ENCODE measurements at places on chromosomes 1 and 21. TPM values are rescaled to one million over a fixed set of nuclear protein-coding genes. Genes with fewer than 3 reads are reported as not detected.

GRCh38 chr21:41726630-41726969 is 40.3 kb downstream of the RIPK4 start:
- no peak for ATAC-seq

GRCh38 chr1:45535988-45536766 is 14.4 kb upstream of the AKR1A1 start:
- ATAC-seq = no peak

DNA sequence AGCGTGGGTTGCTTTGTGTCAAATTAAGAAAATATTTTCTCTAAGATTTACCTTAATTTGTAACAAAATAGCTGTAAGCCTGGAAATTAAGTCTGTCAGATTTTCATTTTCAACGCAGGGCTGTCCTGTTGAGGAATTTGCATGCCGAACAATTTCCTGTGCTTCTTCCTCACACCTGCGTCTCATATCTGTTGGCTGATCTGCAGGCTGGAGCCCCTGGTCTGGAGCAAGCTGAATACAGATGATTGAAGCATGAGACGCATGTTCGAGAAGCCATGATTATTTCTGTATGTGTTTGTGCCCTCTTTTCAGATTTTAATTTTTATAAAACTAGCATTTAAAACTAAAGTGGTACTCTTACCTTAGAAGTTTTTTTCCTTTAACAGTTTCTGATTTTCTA is 9.8 kb downstream of the MIXL1 start:
- ATAC-seq = no peak

DNA sequence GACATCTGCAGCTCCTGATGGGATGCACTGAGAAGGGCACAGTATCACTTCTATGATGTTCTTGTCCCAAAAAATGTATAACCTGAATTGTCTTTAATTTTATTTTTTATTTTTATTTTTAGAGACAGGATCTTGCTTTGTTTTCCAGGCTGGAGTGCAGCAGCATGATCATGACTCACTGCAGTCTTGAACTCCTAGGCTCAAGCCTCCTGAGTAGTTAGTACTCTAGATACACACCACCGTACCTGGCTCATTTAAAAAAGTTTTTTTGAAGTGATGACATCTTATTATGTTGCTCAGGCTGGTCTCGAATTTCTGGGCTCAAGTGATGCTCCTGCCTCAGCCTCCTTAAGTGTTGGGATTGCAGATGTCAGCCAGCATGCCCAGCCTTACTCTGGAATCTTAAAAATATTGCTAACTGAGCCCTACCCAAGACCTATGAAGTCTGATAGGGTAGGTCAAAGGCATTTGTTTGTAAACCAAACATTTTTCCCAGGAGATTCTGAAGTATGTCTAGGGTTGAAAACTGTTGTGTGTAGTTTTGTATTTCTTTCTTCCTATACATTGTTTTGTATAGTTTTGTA is 68.9 kb downstream of the ATF6 start:
- ATAC-seq = no peak

- ATAC-seq = no peak
Observed at GRCh38 chr1:160746836-160747500, 7.9 kb downstream of the SLAMF7 start.

DNA sequence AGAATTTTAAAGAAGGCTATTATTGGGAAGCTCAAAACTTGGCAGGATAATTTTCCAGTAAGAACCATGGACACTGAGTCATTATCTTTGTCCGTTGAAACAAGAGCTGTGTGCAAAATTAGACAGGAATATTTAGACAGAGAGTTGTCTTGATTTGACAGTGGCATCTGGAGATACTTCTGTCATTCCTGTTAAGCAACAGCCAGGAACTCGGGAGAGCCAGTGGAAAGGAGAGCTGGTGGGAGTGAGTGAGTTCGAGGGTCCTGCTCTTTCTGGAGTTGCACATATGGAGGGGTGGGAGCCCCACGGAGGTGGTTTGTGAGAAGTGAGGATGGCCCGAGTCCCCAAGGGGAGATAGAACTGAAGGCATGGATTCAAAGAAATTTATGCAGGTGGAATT is 3.1 kb downstream of the COQ8A start:
- ATAC-seq = no peak

GRCh38 chr1:182330303-182330702 is 61.3 kb downstream of the GLUL start:
- no peak for ATAC-seq

DNA sequence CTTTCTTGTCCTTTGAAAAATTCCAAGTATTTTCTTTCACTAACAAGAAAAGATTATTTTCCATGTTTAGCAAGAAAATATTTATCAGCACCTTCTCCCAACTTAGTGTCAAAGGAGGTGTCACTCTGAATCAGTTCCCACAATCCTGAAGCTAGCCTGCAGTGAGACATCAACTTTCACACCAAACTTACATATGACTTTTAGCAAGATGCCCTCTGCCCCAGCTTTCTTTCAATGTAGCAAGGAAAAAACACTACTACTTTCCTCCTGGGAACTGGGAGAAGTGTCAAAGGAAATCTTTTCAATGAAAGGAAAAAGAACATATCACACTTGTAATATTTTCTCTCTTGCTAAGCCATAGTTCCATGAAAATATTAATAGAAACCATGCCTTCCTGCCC is 50.9 kb upstream of the PALMD start:
- no peak for ATAC-seq

DNA sequence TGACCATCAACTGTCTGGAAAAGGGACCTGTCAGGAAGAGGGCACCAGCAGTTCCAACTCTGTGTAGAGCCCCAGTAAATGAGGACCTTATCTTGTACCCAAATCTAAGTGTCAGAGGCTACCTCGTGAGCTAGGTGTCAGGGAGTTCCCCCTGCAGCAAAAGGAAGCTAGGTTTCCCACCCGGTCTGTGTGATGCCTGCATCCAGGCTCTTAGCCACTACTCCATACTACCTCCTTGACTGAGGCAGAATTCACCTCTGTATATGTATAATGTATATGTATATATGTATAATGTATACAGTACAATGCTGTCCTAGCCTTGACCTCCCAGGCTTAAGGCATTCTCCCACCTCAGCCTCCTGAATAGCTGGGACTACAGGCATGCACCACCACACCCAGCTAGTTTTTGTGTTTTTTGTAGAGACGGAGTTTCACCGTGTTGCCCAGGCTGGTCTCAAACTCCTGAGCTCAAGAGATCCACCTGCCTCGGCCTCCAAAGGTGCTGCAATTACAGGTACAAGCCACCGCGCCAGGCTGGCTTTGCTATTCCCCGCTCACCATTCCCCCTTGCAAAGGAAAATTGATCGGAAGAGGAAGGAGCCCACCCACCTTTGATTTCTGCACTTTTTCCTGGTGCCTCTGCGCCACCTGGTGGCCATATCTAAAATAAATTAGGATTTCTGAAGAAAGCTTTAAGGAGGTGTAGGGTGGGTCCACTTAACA is 15.7 kb upstream of the LUZP1 start:
- no peak for ATAC-seq

- no peak for ATAC-seq
Observed at GRCh38 chr1:21736876-21737275, 46.1 kb downstream of the USP48 start.

DNA sequence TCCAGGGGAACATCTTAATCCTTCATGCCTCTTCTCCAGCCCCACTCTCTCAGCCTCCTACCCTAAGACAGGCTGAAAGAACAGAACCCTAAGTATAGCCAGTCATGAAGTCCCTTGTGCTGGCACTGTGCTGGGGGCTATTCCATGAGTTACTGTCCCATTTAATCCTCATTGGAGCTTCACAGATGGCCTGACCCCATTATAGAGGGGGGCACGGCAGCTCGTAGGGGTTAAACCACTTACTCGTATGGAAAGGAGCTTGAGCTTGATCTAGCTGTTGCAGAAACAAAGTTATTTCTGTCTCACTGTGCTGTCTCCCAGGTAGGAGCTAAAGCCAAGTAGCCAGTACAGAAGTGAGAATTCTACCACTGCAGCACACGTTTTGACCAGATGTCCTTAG is 203.2 kb upstream of the COA6 start:
- no peak for ATAC-seq

DNA sequence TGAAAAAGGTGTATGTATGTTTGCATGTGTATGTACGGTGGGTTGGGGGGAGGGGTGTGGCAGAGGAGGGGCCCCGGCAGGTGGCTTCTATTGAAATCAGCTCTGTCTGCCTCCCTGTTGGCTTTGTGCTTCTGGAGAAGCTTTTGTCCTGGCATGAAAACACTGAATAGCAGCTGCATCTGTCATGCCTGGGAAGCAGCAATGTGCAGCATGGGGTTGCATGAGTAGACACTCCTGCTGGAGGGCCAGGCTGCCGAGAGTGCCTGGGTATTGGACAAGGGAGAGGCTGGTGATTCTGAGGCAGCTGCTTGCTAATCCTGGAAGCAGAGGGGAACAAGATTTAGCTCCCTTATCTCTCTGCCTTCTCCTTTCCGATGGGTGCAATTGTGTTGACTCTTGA is 20.5 kb downstream of the MAPKAPK2 start:
- peak; percentile 48 for ATAC-seq

GRCh38 chr21:45290948-45291612 is 3.4 kb upstream of the POFUT2 start:
- no peak for ATAC-seq

APCS gene
- total RNA-seq = not detected

GRCh38 chr1:121546830-121547591 is 362.2 kb downstream of the SRGAP2C start:
- ATAC-seq = no peak

GREM2 gene
- total RNA-seq = 0.52 TPM

DNA sequence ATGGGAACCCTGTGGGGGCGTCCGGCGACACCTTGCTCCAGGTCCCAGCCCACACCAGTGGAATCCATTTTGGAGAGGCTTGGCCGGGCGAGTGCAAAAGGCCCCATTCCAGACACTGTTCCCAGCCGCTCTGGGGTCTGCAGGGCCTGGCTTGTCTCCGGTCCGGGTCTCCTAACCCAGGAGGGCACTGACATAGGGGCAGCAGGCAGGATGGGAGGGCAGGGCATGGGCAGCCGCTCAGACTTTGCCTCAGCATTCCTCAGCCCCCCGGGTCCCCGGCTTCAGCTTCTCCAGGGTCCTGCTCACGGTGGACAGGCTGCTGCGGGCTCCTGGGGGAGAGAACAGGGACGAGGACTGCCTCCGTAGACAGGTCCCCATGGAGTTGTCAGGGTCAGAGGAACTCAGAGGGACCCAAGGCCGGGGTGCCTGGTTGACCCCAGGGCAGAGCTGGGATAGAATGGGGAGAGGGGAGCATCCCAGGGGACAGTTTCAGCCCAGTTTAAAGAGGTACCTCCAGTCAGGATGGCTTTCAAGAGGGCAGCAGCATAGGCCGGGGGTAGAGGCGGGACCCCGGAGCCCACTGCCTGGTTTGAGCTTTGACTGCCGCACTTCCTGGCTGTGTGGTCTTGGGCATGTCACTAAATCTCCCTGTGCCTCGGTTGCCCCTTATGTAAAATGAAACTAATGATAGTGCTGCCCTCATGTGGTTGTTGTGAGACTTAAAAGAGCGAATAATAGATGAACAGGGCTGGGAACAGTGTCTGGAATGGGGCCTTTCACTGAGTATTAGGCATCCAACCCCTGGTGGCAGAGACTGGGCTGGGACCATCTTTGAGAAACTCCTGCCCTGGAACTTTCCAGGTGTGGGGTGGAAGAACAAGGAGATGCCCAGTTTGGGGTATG is 3.7 kb downstream of the KNCN start:
- peak; percentile 28 for ATAC-seq

- ATAC-seq = no peak
Observed at GRCh38 chr1:13465515-13465914, 48.3 kb downstream of the LRRC38 start.

DNA sequence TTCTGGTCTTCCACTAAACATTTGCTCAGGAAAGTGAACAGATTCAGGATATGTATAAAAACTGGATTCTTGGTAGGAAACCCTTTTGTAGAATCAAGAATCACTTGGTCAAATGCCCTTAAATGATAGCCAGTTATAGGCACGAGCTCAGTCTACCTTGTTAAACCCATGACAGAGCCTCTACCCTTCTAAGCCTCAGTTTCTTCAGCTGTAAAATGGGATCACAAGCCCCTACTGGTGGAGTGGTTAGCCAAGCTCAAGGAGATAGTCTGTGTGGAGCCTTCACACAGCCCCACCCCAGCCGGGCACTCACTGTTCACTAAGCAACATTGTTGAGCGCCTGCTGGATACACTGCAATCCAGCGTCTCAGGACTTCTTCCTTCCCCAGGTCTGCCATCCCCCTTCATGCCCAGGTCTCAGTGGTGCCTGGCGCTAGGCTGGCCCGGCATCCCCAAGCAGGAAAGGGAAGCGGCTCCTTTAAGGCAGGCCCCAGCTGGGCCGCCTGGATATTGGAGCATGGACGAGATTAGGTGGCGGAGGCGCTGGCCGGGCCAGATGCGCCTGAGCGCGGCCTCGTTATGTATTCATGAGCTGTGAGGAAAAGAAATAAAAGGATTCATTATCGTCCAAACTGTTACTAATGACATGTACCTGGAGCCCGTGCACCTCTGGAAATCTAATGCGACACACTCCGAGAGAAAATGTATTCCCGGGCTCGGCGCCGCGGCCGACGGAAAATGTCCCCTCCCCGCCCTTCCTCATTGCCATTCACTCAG is 75.6 kb downstream of the TAS1R2 start:
- ATAC-seq = no peak

- ATAC-seq = no peak
Observed at GRCh38 chr1:231584117-231584516, 42.5 kb upstream of the DISC1 start.

MAGI3 gene
- total RNA-seq = 16.5 TPM

AHCYL1 gene
- 54.7 TPM for total RNA-seq

DNA sequence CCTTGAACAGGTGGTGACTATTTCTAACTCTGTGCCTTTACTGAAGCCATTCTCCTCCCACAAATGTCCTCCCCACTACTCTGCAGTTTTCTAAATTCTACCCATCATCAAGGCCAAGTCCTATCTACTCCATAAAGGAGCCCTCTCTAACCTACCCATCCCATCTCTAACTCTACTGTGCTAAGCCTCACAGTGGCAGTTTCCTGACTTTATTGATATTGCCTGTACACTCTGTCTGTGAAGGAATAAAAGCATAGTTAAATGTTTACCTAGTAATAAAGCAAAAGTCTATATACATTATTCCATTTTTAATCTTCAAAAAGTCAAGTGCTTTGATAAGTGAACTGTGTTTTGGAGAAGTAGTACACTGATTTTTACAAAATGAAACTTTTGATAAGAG is 178.4 kb upstream of the HMCN1 start:
- ATAC-seq = no peak

TMEM125 gene
- total RNA-seq = 10.8 TPM

- no peak for ATAC-seq
Observed at GRCh38 chr1:209380420-209380819, 203.1 kb upstream of the CAMK1G start.

DNA sequence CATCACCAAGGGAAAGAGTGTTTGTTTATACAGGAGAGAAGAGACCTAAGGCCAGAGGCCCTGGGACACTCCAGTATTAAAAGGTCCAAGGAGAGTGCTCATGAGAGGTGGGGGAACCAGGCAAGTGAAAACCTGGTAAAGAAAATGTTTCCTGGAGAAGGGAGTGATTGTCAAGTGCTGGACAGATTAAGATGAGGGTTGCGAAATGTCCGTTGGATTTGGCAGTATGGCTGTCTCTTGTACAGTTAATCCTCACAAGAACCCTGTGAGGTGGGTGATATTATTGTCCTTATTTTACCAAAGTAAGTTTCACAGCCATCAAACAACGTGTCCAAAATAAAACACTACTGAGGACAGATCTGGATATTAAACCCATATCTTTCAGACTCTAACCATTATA is 44.2 kb downstream of the RPAP2 start:
- ATAC-seq = no peak

Data from esophagus mucosa (tissue), 1 donor.